ENCODE measurements at places on chromosomes 2 and 18. TPM values are rescaled to one million over a fixed set of nuclear protein-coding genes. Genes with fewer than 3 reads are reported as not detected.
A peak's percentile ranks its signal among the peaks of the same experiment; 100 is the strongest.

The TUBB8B gene
- not detected for total RNA-seq

GRCh38 chr2:228658998-228659397 lies 477.5 kb upstream of the SPHKAP start:
- no peaks in the 10 kb centered on the region for H3K4me1 ChIP-seq
- no peaks in the 10 kb centered on the region for H3K36me3 ChIP-seq

DNA sequence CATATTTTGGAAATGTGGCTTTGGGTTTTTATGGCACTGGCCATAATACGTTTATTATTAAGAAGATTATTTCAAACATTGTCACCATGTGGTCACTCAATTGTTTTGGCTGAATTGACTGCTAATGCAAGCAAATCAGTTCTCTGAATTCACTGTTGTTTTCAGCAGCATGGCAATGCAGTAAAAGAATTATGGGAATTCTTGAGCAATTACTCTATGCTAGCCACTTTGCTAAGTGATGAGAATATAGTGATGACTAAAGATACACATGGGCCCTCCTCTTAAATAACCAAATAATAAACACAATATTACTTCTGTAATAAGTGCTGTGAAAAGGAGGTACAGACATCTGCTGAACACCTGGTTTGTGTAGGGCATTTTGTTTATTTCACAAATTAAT lies 58.0 kb upstream of the FANCL start:
- no peak for DNase-seq
- H3K4me1 ChIP-seq: no peaks in the 10 kb centered on the region
- no peak overlapping the region for H3K27ac ChIP-seq
- no peak overlapping the region for H3K4me3 ChIP-seq
- H3K27me3 ChIP-seq: peaks cover 7% of the 10 kb centered on the region

GRCh38 chr18:40902436-40902835 lies 1052.6 kb upstream of the PIK3C3 start:
- DNase-seq: no peak
- no peaks in the 10 kb centered on the region for H3K4me1 ChIP-seq

DNA sequence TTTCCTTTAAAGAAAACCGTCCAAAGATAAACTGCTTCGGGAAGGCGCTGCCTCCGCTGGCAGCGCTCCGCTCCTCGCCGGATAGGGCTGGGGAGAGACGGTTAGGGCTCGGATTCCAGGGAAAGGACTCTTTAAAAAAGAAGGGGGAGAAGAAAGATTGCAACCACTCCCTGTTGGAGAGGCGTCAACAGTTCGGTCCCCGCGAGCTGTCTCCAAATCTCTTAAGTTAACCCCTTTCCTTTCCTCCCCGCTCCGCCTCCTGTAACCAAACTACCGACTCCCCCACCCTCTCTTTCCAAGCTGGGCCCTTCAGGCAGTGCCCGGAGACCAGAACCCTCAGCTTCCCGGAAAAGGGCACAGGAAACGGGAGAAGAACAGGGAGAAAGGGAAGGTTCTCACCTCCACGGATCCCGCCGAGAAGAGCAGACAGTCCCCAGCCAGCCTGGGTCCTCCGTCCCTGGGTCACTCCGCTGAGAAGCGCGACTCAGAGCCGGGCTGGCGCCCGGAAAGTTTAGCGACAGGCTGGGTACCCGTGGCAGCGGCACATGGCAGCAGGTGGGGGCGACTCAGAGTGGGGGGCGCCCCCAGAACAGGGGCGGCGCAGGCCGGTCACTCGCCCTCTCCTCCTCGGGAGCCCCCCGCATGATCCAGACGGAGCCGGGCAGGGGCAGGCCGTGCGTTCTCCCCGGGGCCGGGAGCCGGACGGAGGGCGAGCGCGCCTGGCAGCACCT lies 675 bp downstream of the FZD5 start:
- H3K36me3 ChIP-seq: peaks cover 1% of the 10 kb centered on the region
- peaks cover 34% of the 10 kb centered on the region for H3K4me1 ChIP-seq
- peak; percentile 14 for DNase-seq

DNA sequence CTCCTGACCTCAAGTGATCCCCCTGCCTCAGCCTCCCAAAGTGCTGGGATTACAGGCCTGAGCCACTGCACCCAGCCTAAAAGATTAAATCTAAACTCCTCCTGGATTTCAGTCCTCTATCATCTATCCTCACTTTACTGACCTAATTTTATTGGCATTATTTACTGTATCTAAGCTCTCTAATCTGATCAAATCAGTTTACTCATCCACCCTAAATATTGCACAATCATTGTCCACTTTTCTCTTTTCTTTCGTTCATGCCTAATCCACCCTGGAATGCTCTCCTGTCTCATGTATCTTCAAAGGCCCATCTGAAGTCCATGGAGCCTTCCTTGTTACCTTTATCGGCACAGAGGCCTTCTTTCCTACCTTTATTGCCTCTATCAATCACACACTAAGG lies 31.6 kb upstream of the GPR155 start:
- peaks cover 19% of the 10 kb centered on the region for H3K4me1 ChIP-seq
- DNase-seq: no peak
- peaks cover 10% of the 10 kb centered on the region for H3K27me3 ChIP-seq
- no peak overlapping the region for H3K27ac ChIP-seq
- no peak overlapping the region for H3K4me3 ChIP-seq

The SLC4A3 gene
- total RNA-seq: not detected

DNA sequence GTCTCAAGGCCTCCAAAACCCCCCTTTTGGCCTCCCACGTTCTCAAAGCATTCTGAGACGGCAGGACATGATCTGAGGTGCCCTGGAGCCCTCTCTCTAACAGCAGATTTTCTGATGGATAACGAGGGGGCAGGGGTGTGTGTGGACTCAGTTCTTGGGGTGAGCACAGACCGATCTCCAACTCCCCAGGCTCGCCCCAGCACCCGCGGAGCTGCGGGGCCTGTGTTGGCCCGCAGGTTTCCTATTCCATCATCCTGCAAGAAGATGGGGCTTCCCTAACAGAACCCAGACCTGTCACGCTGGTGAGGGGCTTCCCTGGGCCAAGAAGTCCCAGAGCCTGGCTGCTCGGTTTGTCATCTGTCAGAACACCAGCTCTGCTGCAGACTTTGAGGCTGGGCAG lies 196.1 kb downstream of the ANAPC1 start:
- no peak overlapping the region for H3K4me3 ChIP-seq
- H3K27me3 ChIP-seq: peaks cover 9% of the 10 kb centered on the region
- DNase-seq: no peak
- no peak overlapping the region for H3K27ac ChIP-seq
- no peaks in the 10 kb centered on the region for H3K4me1 ChIP-seq
- no peaks in the 10 kb centered on the region for H3K36me3 ChIP-seq

DNA sequence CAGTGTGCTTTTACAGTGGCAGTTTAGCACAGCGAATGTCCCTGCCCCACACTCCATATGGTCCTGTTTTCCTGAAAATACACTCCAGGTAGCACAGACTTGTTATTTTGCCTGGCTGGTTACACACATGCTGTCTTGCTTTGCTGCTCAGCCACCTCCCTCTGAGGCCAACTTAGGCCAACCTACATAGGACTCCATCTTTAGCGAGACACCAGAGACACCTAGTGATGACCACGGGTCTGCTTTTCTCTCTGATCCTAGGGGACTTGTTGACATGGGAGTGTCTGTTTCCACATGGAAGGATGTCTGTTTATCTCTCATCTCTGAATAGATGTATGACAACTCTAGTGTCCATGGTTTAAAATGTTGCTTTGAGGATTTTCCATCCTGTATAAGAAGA lies 43.3 kb downstream of the PLEKHB2 start:
- H3K4me3 ChIP-seq: no peak overlapping the region
- peak overlapping the region; percentile 14 for H3K27ac ChIP-seq
- no peak for DNase-seq
- H3K27me3 ChIP-seq: no peaks in the 10 kb centered on the region

The SLC35F6 gene
- total RNA-seq: 20.6 TPM

DNA sequence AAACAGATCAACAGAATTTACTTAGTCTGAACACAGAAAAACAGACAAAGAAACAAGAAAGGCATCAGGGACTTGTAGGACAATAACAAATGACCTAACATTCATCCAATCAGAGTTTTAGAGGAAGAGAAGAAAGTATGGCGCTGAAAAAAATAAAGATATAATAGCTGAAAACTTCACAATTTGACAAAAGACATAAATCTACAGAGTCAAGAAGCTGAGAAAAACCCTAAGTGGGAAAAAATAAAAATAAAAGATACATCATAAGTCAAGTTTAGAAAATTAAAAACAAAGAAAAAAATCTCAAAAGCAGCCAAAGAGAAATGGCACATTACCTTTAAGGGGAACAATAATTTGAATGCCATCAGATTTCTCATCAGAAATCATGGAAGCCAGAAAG lies 7.7 kb downstream of the LDAH start:
- H3K36me3 ChIP-seq: peaks cover 10% of the 10 kb centered on the region
- no peak for DNase-seq
- H3K27ac ChIP-seq: no peak overlapping the region
- H3K4me3 ChIP-seq: no peak overlapping the region

The SOWAHC gene
- 0.25 TPM for total RNA-seq

The PPM1B gene
- total RNA-seq: 52.7 TPM

GRCh38 chr2:178225006-178225805 lies 30.9 kb downstream of the OSBPL6 start:
- peaks cover 26% of the 10 kb centered on the region for H3K27me3 ChIP-seq
- H3K27ac ChIP-seq: no peak overlapping the region
- no peaks in the 10 kb centered on the region for H3K4me1 ChIP-seq
- no peaks in the 10 kb centered on the region for H3K36me3 ChIP-seq

GRCh38 chr2:189534854-189535832 lies 45.4 kb downstream of the SLC40A1 start:
- H3K36me3 ChIP-seq: no peaks in the 10 kb centered on the region
- no peak overlapping the region for H3K27ac ChIP-seq
- no peaks in the 10 kb centered on the region for H3K4me1 ChIP-seq
- H3K4me3 ChIP-seq: no peak overlapping the region
- no peak for DNase-seq

GRCh38 chr2:227454323-227454860 lies 17.6 kb upstream of the AGFG1 start:
- no peak overlapping the region for H3K27ac ChIP-seq
- peaks cover 6% of the 10 kb centered on the region for H3K4me1 ChIP-seq
- H3K36me3 ChIP-seq: no peaks in the 10 kb centered on the region
- no peak overlapping the region for H3K4me3 ChIP-seq
- no peak for DNase-seq
- no peaks in the 10 kb centered on the region for H3K27me3 ChIP-seq

DNA sequence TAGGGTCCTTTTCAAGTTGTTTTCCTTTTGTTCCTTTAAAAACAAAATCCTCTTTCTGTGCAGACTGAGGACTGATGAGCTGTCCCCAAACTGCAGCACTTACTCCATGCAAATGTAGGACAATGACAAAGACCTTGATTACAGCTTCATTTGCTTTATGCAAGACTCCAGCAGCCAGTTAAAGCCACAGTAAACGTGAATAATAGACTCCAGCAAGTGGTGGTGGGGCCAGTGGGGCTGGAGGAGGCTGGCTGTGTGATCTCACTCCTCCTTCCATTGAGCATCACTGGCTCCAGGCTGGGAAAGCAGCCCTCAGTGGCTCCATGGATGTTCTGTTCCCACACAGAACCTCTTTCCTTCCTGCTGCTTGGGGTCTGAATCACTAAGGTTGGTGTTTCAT lies 306.0 kb upstream of the CELF4 start:
- no peaks in the 10 kb centered on the region for H3K27me3 ChIP-seq
- no peaks in the 10 kb centered on the region for H3K36me3 ChIP-seq
- H3K4me1 ChIP-seq: no peaks in the 10 kb centered on the region
- H3K4me3 ChIP-seq: no peak overlapping the region
- no peak for DNase-seq
- no peak overlapping the region for H3K27ac ChIP-seq

GRCh38 chr2:49028101-49028500 lies 126.2 kb downstream of the FSHR start:
- DNase-seq: no peak
- H3K36me3 ChIP-seq: no peaks in the 10 kb centered on the region
- no peak overlapping the region for H3K27ac ChIP-seq
- no peak overlapping the region for H3K4me3 ChIP-seq

DNA sequence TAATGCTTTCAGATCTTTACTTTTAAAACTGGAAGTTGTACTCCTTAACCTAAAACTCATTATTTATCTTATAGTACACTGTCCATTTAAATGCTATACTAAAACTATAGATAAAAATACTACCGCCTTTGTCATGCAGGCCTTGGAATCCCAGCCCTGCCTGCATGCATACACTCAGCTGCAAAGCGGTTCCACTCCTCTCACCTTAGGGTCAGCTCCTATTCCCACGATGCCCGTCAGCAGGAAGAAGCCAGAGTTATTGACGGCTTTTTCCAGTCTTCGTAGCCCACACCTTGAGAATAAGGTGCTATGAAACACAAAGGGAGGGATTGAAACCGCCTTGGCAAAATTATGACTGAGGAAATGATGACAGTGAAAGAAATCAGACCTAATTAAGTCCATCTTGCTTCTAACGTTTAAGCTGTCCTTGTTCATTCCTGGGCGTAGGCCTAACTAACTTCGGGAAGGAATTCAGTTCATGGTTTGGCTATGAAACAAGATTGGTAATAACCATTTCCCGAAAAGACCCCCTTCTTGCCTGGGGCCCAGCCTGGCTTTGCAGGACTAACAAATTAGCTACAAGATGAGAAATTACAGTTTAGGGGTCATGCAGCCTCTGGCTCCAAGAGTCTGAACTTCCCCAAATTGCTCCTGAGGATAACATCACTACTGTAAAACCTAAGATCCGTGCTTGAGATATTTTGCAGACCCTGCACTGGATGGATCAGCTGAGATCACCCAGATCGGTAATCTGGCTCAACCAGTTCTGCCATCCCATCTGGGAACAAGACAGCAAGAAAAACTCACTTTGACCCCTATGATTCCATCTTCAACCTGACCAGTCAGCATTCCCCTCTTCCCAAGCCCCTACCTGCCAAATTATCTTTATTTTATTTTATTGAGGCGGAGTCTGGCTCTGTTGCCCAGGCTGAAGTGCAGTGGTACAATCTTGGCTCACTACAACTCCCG lies 17.1 kb downstream of the EPB41L5 start:
- no peaks in the 10 kb centered on the region for H3K27me3 ChIP-seq
- H3K36me3 ChIP-seq: no peaks in the 10 kb centered on the region
- H3K4me3 ChIP-seq: no peak overlapping the region
- H3K4me1 ChIP-seq: no peaks in the 10 kb centered on the region

GRCh38 chr18:47110492-47111274 lies 39.6 kb downstream of the HDHD2 start:
- no peak for DNase-seq
- peaks cover 23% of the 10 kb centered on the region for H3K36me3 ChIP-seq
- no peaks in the 10 kb centered on the region for H3K27me3 ChIP-seq
- no peak overlapping the region for H3K4me3 ChIP-seq
- H3K4me1 ChIP-seq: no peaks in the 10 kb centered on the region

DNA sequence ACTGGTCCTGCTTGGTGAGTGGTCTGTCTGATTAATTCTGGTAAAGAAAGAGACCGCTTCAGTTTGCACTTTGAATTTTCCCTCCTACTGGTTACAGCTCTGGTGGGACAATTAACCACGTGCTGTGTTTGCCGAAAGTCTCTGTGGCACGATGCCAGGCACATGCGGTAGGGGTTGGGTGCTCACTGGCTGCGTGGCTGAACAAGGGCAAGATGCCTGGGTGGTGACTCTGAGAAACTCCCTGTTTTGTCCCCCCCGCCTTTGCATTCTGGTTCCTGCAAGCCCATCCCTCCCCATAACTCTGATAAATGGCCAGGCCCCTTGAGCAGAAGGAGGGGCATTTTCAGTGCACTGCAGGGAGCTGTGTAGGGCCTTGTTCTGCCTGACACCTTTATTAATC lies 206.1 kb downstream of the TFCP2L1 start:
- H3K4me3 ChIP-seq: no peak overlapping the region
- H3K4me1 ChIP-seq: no peaks in the 10 kb centered on the region
- no peak for DNase-seq
- H3K27ac ChIP-seq: no peak overlapping the region

The KRCC1 gene
- 20.5 TPM for total RNA-seq

All from activated CD4-positive, alpha-beta T cell treated with anti-CD3 and anti-CD28 coated beads, Interleukin-2, amount 10 ng/mL, durations not matched to agents 7 days and 5 days (primary cell).